ENCODE measurements at places on chromosomes 2 and 18. TPM values are rescaled to one million over a fixed set of nuclear protein-coding genes. Genes with fewer than 3 reads are reported as not detected.

DNA sequence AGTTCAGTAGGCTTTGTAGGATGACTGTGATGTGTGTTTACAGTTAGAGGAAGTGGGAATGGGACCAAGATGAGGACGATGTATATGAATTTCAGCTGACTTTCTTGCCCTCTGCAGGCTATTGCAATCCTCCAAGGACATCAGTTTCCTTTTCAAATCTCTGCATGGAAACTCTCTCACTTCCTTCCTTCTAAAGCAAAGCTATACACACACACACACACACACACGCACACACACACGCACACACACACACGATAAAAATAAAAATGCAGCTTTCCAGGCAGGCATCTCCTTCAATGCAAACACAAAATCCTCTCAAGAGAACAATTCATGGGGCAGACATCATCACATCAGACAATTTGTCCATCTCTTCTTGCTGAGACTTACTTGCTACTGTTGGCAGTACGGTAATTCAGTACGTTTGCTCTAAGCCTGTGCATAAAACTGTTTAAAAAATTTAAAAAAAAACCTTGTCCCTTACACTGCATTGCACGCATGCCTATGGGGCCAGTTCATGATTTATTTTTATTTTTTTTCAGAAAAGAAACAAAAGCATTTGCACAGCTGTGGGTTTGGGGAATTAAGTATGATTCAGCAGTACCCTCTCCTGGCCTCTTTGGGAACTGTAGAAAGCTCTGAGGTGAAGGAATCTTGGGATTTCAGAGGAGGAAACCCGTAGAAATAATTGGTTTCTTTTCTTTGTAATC is 27.1 kb upstream of the ICOS start:
- H3K27ac ChIP-seq: peak overlapping the region; percentile 51
- no peaks in the 10 kb centered on the region for H3K27me3 ChIP-seq
- no peaks in the 10 kb centered on the region for H3K36me3 ChIP-seq
- peaks cover 5% of the 10 kb centered on the region for H3K4me1 ChIP-seq
- H3K4me3 ChIP-seq: peak overlapping the region; percentile 51

DNA sequence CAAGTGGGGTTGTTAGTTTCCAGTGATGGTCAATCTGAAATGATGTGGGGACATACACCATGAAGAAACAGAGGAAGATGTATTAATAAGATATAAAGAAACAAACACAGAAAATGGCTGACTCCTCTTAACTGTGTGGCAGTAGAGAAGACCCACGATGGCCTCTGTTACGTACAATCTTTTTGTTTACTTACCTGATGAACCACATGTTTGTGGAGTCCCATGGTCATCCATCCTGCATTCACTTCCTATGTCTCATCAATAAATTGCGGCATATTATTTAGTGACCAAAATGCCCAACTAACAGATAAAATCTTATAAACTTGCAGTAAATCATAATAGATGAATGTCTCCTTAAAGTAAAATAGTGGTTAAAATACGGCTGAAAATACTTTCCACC is 740.1 kb upstream of the LINC00305 start:
- no peaks in the 10 kb centered on the region for H3K27me3 ChIP-seq
- DNase-seq: no peak
- H3K36me3 ChIP-seq: no peaks in the 10 kb centered on the region
- no peaks in the 10 kb centered on the region for H3K4me1 ChIP-seq
- H3K4me3 ChIP-seq: no peak overlapping the region
- H3K27ac ChIP-seq: no peak overlapping the region

DNA sequence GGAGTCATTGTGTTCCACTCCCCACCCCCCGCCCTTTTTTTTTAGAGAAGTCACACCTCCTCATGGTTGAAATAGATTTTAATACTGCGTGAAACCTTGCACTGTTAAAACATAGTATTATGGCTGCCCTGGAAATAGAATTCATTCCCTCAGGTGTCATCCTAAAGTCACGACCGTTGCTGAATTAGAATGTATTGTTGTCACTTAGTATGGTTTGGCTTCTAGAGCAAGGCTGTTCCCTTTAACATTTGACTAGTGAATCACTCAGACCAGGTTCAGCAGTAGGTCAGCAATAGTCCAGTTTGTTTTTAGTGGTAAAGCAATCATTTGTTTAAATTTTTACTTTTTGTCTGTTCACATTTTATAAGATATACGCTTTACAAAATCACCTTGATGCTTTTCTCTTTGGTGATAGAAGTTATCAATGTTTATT is 1.2 kb downstream of the BABAM2 start:
- H3K27me3 ChIP-seq: no peaks in the 10 kb centered on the region
- H3K36me3 ChIP-seq: peaks cover 4% of the 10 kb centered on the region
- peak; percentile 62 for DNase-seq
- H3K4me3 ChIP-seq: peak overlapping the region; percentile 73

DNA sequence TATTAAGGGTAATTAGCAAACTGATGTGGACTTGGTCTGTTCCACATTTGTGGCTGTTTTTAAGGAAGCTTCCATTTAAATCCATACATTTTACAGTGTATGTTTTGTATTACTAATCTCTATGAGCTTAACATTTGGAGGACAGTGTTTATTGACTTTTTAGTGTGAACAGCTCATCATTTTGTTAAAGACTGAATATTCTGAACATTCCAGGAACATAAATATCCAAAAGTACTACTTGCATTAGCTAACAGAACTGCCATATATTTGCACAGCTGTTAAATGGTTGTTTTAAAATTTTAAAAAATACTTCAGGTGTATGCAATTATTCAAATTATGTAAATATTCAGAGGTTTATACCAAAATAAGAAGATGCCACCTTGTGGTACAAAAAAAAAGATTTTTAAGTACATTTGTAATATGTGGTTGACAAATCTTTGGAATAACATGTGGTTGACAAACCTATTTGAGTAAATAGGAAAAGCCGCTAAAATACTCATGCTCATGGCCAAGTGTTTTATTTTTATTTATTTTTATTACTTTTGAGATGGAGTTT is 439.7 kb upstream of the FANCL start:
- peak; percentile 26 for DNase-seq
- H3K4me1 ChIP-seq: no peaks in the 10 kb centered on the region
- H3K4me3 ChIP-seq: no peak overlapping the region
- no peak overlapping the region for H3K27ac ChIP-seq

ANTXR1 gene
- 87.2 TPM for polyA plus RNA-seq

- H3K4me1 ChIP-seq: peaks cover 15% of the 10 kb centered on the region
- no peaks in the 10 kb centered on the region for H3K27me3 ChIP-seq
- H3K4me3 ChIP-seq: no peak overlapping the region
- H3K27ac ChIP-seq: peak overlapping the region; percentile 86
- H3K36me3 ChIP-seq: no peaks in the 10 kb centered on the region
- DNase-seq: peak; percentile 89
Measured at GRCh38 chr2:212843409-212844199, 305.0 kb upstream of the ERBB4 start.

ITGB6 gene
- polyA plus RNA-seq: 0.01 TPM

COLEC11 gene
- polyA plus RNA-seq: 0.30 TPM

DNA sequence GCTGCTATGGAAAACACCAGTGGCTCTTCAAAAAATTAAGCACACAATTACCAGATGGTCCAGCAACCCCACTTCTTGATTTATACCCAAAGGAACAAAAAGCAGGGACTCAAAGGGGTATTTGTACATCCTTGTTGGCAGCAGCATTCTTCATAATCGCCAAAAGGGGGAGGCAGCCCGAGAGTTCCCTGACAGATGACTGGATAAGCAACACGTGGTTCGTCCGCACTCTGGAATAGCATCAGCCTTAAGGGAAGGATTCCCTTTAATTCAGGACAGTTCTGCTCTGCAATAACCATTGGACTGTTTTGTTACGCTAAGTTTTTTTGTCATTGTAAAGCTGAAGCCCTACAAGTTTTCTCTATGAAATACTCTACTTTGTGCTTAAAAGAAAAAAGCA is 76.7 kb upstream of the TWIST2 start:
- DNase-seq: peak; percentile 51
- H3K36me3 ChIP-seq: no peaks in the 10 kb centered on the region
- H3K4me3 ChIP-seq: no peak overlapping the region
- peaks cover 23% of the 10 kb centered on the region for H3K27me3 ChIP-seq
- no peak overlapping the region for H3K27ac ChIP-seq

Data from fibroblast of lung (primary cell).